Ureter (tissue), 1 donor: ENCODE measurements at places on chromosomes 7 and 10. TPM values are rescaled to one million over a fixed set of nuclear protein-coding genes. Genes with fewer than 3 reads are reported as not detected.
A peak's percentile ranks its signal among the peaks of the same experiment; 100 is the strongest.

GRCh38 chr10:19728376-19728775, 87.9 kb upstream of the PLXDC2 start:
- DNase-seq, result no peak

- DNase-seq, result no peak
Measured at GRCh38 chr10:121536310-121536913, 61.8 kb downstream of the FGFR2 start.

ZNF277 gene
- total RNA-seq, result 20.6 TPM

- DNase-seq, result no peak
Measured at GRCh38 chr7:124022551-124022950, 10.3 kb downstream of the TMEM229A start.

GRCh38 chr7:43482679-43483252, 100.1 kb upstream of the STK17A start:
- DNase-seq, result no peak

DNA sequence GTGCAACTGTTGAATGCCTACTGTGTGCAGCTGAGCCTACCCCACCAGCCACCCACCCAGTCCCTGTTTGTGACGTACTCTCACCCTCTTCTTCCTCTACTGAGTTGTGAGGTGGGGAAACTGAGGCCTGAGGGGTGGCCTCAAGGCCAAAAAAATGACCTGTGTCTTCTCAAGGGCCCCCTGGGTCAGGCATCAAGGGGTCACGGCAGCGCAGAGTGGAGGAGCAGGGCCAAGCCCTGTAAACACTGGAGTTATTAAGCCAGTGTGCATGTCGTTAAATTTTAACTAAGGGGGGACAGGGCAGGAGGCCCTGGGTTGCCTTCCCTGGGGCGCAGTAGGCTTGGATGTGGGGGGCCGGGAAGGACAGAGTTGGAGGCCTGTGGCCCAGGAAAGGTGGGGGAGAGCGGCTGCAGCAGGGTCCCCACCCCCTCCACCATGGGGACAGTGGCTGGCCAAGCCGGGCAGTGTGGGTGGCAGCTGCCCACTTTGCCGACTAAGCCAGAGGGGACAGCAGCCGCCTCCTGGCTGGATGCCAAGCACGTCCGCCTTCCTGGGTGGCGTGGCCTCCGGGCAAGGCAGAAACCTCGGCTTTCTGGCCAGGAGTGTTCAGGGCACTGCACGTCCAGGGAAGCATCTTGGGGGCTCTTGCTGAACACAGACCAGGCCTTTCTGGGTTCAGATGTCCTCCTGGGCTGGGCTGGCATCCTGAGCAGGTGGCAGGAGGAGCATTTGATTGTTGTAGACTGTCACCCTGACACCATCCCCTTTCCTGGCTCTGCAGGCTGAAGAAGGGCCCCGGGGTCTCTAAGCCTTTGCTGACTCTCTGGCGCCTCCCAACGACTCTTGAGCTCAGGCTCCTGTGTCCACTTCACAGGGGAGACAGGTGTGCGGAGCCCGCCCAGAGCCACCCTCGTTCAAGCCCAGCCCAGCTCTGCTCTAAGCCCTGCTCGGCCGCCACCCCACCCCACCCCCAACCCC, 1.9 kb downstream of the SLC29A4 start:
- DNase-seq, result no peak

TMEM72 gene
- total RNA-seq, result not detected

PLEKHS1 gene
- total RNA-seq, result 25.7 TPM

GRCh38 chr7:107622429-107622828, 38.2 kb upstream of the SLC26A4 start:
- no peak for DNase-seq

GRCh38 chr7:95126053-95126709, 198.2 kb downstream of the PON1 start:
- DNase-seq, result no peak

- no peak for DNase-seq
Measured at GRCh38 chr7:155463114-155463811, 5.3 kb downstream of the EN2 start.

FMC1 gene
- total RNA-seq, result 7.3 TPM

GRCh38 chr7:67588631-67589030, 592.0 kb downstream of the TYW1 start:
- no peak for DNase-seq

ODAD2 gene
- total RNA-seq, result 0.86 TPM

DNA sequence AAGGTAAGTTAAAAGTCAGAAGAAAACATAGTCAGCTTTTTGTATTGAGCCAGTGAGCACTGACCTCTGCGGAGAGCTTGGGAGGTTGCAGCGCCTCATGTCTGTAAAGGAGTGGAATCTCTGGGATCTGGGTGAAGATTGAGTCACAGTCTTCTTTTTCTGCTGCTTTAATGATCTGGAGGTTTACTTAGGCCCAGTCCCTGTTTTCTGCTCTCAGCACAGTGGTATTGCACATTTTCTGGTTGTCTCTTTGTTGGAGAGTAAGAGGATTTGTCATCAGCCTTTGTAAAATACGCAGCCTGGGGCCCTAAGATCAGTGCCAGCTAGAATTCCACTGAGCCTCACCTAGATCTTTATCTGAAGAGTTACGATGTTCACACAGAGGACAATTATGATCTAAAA, 58.3 kb upstream of the GJD4 start:
- no peak for DNase-seq

GRCh38 chr7:137966641-137967142, 35.2 kb downstream of the CREB3L2 start:
- DNase-seq, result no peak

GRM3 gene
- not detected for total RNA-seq

DNA sequence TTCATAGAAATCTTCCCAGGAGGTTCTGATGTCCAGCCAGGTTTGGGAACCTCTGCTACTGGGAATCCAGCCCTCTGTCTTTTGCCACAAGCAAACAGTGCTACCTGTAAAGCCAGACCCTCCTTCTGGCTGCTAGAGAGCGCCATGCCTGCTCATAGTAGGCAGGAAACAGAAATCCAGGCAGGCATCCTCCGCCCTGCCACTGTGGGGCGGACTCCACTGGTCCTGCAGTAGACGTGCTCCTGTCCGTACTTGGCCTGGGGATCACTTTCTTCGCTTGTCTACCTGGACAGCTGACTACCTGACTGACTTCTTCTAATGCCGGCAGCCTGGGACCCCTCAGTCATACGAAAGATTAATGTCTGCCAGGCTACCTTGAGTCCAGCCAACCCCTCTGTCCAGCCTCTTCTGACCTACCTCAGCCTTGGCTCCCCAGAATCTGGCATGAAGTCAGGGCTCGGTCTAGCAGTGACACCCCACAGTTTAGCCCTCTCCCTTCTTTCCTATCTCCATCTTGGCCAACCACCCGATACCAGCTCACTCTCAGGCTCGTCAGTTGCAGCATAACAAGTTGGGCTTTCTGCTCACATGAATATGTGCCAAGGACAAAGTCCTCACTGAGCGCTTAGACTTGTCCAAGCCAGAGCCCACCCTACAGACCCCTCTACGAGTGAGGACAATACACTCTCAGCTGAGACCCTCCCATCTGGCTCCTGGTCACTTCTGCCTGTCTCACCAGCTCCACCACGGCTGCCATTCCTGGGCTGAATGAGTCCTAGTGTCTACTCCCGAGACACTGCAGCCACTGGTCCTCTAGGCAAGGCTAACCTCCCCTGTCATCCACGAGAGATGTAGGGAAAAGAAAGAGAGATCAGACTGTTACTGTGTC, 43.9 kb upstream of the OPALIN start:
- DNase-seq, result no peak

GRCh38 chr10:89438525-89438924, 24.2 kb downstream of the IFIT5 start:
- DNase-seq, result no peak

DNA sequence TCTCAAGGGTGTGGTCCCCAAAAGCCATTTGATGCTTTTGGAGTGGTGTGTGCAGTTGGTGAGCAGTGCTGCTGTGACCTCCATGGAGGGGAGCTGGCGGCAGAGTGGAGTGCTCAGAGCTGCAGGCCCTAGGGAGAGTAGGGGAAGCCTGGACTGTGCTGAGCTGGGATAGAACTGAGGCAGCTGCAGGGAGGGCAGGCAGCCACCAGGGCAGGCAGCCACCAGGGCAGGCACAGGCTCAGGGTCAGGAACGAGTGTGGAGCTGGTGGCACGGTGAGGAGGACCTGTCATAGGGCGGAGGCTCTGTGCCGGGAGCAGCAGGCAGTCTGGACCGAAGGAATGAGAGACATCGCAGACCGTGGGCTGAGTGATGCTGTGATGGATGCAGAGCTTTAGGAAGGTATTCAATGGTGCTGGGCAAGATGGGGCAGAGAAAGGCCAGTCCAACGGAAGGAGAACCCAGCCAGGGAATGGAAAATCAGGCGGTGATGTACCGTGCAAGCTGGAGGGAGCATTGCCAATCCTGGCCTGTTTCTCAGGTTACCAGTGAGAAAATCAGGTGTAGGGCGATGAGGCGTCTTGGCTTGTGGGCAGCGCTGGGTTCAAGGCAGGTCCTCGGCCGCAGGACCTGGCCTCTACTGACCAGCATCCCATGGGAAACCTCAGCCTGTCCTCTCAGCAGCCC, 152.6 kb downstream of the CAMK1D start:
- peak; percentile 31 for DNase-seq

DNA sequence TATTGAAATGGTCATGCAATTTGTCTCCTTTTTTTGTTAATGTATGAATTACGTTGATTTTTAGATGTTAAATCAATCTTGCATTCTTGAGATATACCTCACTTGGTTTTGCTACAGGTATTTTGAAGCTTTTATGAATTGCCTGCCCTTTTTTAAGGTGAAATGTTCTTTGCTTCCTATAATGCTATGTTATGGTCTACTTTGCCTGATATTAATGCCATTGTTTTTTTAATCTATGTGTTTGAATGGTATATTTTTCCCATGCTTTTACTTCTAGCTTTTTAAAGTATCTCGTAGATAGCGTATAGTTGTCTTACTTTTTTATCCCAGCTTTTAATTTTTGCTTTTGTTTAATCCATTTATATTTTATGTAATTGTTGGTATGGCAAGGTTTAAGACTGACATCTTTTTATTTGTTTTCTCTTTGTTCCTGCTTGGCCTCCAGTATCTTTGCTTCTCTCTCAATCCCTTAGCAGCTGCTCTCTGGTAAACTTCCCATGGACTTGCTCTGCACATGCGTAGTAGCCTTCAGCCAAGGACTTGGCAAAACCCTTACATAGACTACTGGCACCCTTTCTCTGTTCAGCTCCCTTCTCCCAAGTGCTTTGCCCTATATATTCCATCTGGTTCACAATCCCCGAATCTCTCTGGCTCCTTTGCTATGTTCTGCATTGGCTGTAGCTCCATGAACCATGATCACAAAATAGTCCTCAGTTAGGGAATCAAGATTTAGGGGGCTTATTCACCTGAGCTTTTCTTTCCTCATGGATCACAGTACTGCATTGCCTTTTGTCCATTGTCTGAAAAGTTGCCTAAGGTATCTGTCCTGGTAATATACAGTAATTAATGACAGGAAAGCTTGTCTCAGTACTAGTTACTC, 8.4 kb downstream of the TRIM24 start:
- no peak for DNase-seq

GRCh38 chr7:50281680-50282445, 22.7 kb upstream of the IKZF1 start:
- DNase-seq, result no peak

DNA sequence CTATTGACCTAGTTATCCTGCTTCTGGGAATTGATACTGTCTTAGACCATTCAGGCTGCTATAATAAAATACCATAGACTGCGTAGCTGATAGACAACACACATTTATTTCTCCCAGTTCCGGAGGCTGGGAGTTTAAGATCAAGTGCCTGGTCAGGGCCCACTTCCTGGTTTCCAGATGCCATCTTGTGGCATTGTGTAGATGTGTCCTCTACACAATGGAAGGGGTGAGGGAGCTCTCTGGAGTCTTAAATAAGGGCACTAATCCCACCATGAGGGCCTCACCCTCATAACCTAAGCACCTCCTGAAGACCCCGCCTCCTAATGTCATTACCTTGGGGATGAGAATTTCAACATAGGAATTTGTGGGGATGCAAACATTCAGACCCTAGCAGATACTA, 62.4 kb downstream of the SLC35B4 start:
- no peak for DNase-seq

GRCh38 chr10:79242620-79243152, 104.6 kb upstream of the PPIF start:
- DNase-seq, result no peak

- no peak for DNase-seq
Measured at GRCh38 chr10:44036425-44036824, 348.5 kb downstream of the CXCL12 start.

DNA sequence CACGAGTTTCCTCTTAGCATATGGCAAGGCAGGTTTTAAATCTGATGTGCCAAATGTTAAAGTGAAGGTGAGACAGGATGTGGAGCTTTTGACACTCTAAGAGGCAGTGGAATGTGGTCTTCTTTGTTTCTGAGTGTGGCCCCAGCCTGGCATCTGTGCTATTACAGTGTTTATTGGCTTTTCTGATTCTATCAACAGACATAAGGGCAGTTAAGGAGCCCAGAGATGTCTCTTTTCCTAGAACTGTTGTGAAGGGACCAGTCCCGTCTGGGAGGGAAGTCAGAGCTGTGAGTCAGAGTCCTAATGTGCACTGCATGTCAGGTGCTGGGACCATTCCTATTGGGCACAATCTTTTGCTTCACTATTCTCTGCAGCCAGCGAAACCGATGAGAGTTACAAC, 32.5 kb downstream of the TRUB1 start:
- no peak for DNase-seq

FAM180A gene
- 1.1 TPM for total RNA-seq

DNA sequence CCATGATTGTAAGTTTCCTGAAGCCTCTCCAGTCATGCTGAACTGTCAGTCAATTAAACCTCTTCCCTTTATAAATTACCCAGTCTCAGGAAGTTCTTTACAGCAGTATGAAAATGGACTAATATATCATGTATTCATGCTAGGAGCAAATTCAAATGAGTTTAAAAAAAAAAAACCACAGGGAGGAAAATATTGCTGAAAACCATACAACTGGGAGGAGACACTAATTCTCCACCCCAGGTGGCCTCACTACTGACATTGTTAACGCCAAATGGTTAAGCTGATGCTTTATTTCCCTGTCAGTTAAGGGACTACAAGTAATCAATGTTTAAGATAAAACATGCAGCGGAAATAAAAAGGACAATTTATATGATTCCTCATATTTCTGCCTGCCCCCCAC, 55.1 kb downstream of the PDE1C start:
- DNase-seq, result no peak

CTAGE15 gene
- total RNA-seq, result 2.9 TPM

GRCh38 chr10:556971-557637, 132.4 kb downstream of the DIP2C start:
- no peak for DNase-seq

DNA sequence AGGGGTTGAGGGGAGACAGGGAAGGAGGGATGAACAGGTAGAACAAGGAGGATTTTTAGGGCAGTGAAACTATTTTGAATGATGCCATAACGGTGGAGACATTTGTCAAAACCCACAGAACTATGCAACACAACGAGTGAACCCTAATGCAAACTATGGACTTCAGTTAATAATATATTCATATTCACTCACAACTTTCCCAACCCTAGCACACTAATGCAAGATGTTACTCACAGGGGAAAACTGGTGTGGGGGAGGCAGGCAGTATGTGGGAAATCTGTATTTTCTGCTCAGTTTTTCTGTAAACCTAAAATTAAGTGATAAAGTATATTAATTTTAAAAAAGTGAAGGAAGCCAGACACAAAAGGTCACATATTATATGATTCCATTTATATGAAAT, 17.3 kb downstream of the GNA12 start:
- DNase-seq, result no peak

DNA sequence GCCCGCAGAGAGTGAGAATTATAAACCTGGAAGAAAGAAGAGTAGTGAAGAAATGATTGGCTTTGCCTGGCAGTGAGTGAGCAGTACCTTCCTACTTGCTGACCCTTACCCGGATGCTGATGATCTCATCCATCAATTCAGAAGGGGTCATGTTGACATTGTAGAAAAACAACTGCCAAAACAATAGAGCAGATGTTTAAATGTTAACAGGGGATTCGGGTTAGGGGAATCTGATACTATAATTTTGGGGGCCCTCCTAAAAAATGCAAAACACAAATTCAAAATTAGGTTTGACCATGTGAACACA, 78.1 kb downstream of the MYOF start:
- DNase-seq, result no peak
